GM04504 (cell line): ENCODE measurements at places on chromosomes 3 and 15.

- no peak for DNase-seq
These were observed 2.1 kb downstream of the ACVR2B start for GRCh38 chr3:38455639-38456430.

DNA sequence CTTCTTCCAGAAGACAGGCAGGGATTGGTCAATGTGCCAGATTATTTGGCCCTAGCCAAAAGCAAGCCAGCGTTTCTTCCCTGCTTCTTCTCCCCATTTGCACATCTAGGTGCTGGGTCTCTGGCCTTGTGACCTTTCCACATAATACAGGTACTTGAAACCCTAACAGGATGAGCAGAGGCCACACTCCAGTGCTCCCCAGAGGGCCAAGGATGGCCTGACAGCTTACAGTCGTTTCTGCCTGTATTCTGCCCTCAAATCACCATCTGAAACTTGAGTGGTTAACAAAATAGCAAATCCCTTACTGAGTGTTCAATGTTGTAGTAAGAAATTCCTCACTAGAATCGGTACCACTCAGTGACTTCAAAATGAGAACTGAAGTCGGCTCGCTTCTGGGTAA lies 29.1 kb downstream of the MKRN2 start:
- no peak for DNase-seq

DNA sequence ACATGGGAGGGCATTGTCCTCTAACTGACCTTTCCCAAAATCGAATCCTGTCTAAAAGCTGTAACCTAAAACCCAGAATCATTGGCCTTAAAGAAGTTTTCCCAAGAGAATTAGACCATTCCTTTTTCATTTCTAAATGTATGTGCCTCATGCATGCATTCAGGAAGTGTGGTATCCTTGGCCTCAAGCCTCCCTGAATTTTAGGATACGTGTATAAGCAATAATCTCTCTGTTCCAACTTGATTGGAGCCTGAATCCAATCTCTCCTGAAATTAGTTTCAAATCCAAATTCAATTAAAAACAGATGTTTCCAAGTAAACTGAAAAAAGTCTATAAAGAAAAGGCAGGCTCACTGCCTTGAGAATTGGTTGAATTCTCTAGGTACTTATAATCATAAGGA lies 86.0 kb upstream of the VEPH1 start:
- no peak for DNase-seq

DNA sequence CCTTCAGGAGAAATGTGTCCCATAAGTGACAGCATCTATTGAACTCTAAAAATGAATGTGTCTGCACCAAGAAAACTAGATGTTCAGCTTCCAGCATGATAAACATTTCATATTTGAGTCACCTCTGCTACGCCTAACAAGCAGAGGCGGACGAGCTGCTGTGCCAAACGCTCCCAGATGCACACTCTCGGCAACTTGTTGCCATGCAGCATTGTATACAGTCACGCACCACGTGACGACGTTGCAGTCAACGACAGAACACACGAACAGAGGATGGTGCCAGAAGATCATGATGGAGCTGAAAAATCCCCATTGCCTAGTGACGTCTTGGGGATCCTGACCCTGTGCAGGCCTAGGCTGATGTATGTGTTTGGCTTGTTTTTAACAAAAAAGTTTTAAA lies 137.5 kb downstream of the XXYLT1 start:
- peak; percentile 93 for DNase-seq

- no peak for DNase-seq
These were observed 1.8 kb downstream of the LIMD1 start for GRCh38 chr3:45596290-45596791.

DNA sequence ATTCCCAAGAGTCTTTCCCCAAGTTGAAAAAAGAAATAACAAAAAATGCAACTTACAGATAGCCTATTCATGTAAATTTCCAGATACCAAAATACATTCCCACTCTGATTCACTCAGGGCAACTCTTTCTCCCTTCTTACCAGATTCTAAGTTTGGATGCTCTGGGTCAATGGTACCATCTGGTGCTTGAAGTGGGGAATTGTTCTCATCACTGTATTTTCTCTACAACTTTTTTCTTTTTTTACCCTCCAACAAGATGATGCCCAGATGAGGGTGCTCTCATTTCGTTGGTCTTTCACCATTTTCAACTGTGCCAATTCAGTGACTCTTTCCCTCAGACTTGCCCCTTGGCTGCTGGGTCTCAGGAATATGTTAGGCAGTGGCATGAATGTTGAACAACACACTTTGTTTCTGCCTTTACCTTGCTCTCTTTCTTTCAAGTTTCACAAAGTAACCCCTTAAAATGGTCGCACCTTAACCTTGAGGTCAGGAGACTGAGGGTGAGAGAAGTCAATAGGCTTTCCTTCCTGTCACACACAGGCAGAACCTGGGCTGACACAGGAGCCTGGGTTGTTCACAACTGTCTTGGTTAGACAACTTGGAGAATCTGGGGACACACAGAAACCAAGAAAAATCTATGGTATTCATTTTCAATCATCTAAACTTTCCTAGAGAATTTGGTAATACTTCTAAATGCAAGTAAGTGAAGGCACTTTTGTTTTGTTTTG lies 330.7 kb upstream of the SLCO3A1 start:
- DNase-seq = peak; percentile 26

- DNase-seq = peak; percentile 82
These were observed 53.6 kb downstream of the LMCD1 start for GRCh38 chr3:8555113-8555661.

GRCh38 chr3:170220871-170221270 lies 1.4 kb upstream of the PRKCI start:
- DNase-seq = no peak

DNA sequence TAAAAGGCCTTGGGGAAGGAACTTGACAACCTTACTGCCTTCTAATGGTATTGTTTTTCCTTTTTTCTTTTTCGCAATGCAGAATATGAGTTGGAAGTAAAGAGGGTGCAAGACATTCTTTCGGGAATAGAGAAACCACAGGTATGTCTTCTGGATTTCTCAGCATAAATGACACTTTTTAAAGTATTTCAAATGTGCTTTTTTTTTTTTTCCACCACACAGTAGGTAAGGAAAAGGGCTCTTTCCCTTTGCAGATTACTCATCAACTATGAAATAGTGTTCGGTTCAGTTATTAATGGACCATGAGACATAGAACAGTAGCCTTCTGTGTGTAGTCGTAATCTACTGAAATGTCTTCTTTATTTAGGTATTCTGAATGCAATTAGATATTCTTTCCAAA lies 162.4 kb downstream of the GHSR start:
- DNase-seq = no peak

- peak; percentile 42 for DNase-seq
These were observed 227.6 kb upstream of the POU1F1 start for GRCh38 chr3:87503900-87504498.

GRCh38 chr15:44489464-44489863 lies 47.5 kb upstream of the EIF3J start:
- peak; percentile 37 for DNase-seq

DNA sequence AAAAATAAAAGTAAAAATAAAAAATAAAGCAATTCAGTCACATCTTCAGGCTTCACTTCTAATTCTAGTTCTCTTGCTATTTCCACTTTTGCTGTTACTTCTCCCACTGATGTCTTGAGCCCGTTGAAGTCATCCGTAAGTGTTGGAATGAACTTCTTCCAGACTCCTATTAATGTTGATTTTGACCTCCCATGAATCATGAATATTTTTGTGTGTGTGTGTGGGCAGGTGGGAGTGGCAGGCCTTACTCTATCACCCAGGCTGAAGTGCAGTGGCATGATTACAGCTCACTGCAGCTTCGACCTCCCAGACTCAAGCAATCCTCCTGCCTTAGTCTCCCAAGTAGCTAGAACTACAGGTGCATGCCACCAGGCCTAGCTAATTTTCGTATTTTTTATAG lies 10.7 kb downstream of the USP4 start:
- no peak for DNase-seq

GRCh38 chr15:74123658-74124057 lies 6.7 kb upstream of the ISLR2 start:
- DNase-seq = no peak

DNA sequence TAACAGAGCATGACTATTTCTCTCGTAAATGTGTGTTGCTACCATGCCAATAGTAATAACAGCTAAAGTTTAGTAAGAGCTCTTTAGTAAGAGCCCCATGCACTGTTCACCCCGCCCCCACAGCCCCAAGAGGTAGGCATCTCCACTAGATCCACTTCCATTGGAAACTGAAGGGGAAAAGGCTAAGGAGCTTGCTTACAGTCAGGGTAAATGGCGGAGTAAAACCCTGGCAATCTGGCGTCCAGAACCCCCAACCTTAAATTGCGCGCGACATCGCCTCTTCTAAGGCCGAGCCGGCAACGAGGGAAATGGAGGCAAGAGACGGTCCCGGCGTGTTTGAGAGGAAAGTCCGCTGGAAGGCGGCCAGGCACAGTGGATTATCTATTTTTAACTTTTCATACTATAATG lies 654 bp upstream of the C3orf38 start:
- DNase-seq = no peak

DNA sequence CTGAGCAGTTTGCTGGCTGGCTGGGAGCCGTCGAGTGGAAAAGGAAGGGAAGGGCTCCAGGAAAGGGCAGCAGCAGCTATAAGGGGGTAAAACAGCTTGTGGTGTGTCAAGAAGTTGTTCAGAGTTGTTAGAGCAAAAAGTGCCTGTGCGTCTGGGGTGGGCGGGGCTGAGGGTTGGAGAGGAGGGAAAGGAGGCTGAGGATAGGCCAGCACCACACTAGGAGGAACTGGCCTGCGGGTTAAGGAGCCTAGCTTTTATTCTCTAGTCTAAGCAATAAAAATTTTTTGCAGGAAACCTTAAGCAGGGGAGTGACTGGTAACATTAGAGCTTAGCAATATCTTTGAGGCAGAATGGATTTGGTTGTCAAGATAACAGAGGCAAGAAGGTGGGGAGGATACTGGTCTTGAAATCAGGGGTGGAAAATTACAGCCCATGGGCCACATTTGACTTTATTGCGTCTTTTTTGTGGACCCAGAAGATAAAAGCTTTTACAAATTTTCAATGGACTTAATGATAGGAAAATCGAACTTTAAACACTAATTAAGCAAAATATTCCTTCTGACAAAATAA lies 134.5 kb upstream of the AADACL2 start:
- DNase-seq = no peak

DNA sequence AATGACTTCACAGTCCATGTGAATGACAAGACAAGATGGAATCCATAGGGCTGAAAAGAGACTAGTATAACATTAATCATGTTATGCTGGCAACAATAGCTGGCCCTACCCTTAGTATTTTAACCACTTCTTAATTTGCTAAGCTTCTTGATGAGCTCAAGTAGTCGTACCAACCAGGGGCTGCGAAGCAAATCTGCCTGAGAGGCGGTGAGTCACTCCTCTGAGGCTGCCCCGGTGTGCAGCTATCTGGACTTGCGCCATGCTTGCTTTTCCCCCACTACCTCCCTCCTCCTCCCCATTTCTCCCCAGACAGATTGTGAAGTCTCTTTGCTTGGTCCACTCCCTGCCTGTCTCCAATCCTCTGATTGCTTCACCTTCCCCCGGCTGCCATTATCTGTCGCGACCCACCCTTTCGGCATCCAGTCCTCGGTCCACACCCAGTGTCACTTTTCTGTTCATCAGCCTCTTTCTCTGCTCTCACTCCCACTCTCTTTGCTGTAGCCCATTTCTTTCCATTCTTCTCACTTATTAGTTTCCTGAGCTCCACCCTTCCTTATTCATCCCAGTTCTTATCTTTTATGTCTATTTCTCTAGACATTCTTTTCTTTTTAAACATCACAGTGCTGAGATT lies 42.7 kb downstream of the DUT start:
- peak; percentile 49 for DNase-seq
